ENCODE measurements at places on chromosomes 3 and 15.

- DNase-seq, result no peak
These were observed 91.2 kb downstream of the RPLP1 start for GRCh38 chr15:69543681-69544364.

GRCh38 chr3:127224118-127224517 is 31.2 kb downstream of the PRR23E start:
- peak; percentile 21 for DNase-seq

DNA sequence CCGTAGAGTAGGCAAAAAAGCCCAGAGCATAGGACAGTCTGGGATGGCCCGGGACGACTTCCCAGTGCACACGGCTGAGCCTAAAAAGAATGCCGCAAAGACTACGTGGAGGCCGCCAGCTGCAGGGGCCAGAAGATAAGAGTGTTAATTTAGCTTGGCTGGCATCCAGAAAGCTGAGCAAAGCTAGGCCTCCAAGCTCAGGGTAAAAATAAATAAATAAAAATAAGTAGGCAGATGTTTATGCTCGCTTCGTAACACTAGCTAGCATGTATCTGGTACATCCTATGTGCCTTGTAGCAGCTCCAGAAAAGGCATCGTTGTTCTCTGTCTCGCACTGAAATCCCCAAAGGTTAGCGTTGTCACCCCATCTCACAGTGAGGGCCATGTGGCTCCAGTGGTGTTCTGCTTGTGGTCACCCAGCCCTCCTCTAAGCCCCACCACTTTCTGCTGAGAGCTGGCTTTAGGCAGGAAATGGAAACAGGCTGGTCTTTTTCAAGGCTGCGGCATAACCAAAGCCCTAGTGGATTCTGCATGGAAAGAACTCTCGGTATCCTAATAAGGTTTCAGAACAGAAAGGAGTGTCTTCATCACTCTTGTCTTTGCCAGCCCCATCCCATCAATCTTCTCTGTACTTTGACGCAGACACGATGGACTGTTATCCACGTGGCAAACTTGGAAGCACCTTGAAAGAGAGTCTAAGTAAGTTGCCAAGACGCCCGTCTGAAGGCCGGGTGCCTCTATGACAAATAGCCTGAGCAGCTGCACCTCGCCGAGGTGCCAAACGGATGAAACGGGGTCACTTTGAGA is 58.1 kb upstream of the MEF2A start:
- DNase-seq, result peak; percentile 77

- DNase-seq, result no peak
These were observed 13.9 kb downstream of the EOGT start for GRCh38 chr3:68999605-69000004.

All from hematopoietic multipotent progenitor cell treated with erythropoietin and hydrocortisone succinate and interleukin-3 and kit ligand, for 6 days (in vitro differentiated cells).